Endothelial cell (in vitro differentiated cells): ENCODE measurements at places on chromosomes 6 and 20.

DNA sequence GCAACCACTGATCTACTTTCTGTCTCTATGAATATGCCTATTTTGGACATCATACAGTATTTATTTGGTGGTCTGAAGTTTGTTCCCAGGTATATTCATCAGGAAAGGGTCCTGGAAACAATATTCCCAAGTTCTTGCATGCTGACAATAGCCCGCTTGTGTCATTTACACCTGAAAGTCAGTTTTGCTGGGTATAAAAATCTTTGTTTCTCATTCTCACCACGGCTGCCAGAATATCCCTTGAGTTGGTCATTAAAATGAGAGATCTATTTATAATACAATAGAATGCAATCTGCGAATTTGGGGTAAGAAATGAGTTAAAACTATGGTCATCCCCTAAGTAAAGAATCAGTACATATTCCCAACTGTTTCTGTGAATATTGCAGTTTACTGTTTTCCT, 79.0 kb downstream of the MAN1A1 start:
- no peak for DNase-seq

DNA sequence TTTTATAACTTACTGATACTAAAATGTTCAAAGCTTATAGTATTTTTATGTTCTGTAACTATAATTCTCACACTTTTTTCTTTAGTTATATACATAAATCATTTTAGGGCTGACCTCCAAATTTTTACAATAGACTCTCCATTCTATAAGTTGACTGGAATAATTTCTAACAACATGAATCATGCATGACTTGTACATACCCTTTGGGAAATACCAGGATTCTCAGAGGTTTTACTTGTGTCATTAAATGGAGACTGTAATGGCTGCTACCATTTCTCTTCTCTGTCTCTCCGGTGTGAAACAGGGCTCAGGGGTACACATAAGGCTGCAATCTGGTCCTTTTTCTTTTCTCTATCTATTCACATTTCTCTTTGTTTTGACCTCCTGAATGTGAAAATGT, 222.2 kb upstream of the FLRT3 start:
- no peak for DNase-seq

DNA sequence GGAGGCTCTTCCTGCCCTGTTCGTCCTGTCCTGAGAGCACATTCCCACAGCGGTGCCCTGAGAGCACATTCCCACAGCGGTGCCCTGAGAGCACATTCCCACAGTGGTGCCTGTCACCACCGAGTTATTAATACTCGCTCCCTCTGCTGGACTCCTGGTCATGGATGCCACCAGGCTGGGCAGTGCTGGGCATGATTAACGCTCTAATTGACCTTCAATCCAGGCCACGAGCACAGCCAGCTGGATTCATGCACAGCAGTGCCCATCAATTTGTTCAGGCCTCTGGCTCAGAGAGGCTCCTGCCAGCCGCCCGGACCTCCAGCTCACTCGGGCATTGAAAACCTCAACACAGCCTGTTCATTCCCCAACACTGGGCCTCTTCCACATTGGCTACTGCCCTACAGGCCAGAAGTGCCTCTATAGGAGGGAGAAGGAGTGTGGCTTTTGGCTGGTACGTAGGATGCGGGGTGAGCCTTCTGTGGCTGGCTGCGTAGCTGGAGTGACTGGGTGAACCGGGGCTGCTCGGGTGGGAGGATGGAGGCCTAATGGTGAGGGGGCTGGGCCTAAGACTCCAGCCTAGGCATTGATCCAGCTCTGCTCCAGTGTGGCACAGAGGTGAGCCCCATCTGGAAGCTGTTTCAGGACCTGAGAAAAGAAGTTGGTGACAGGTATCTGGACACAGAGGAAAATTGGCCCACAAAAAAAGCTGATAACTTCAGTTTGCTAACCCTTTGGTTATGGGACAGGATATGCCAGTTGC, 9.3 kb downstream of the IP6K3 start:
- DNase-seq: no peak

- DNase-seq: peak; percentile 15
Measured at GRCh38 chr6:142014515-142014914, 118.2 kb upstream of the GJE1 start.

DNA sequence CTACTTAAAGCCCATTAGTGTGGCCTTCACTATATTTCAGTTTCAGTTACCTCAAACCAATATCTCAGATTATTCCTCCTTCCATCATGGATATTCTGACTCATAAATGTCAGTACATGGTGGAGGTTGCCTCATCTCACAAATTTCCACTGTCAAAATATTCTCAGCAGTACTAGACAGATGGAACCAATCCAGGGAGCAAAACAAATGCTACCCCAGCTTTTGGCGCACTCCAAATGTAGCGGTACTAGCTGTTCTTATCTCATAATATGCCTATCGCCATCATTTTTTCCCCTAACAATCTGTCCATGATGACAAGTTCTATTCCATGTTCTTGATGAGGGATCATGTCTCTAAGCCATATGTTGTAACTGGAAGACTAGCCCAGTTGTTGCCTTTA, 1026.1 kb downstream of the KIF16B start:
- no peak for DNase-seq

GRCh38 chr20:47773371-47773786, 11.9 kb downstream of the SULF2 start:
- DNase-seq: no peak
